ENCODE measurements at places on chromosomes 1 and 21. TPM values are rescaled to one million over a fixed set of nuclear protein-coding genes. Genes with fewer than 3 reads are reported as not detected.
A peak's percentile ranks its signal among the peaks of the same experiment; 100 is the strongest.

DNA sequence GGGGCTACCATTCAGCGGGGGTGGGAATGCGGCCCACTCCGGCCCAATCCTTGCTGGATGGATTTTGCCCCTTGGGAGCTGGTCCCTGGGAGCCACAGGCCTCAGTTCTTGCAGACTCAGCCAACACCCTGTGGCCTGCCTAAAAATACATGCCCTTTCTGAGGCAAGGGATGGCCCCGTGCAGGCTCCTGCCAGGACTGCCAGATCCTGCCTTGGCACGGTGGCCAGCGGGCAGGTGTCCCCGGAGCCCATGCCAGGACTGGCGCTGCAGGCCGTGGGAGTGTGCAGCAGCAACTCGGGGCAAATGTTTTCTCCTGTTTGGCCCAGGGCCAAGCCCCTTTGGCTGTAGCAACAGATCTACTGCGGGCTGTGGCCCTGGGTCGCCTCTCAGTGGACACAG, 1.6 kb upstream of the PANK4 start:
- no peaks in the 10 kb centered on the region for H3K27me3 ChIP-seq
- H3K36me3 ChIP-seq, result no peaks in the 10 kb centered on the region
- H3K27ac ChIP-seq, result no peak overlapping the region
- H3K4me1 ChIP-seq, result peaks cover 80% of the 10 kb centered on the region
- H3K4me3 ChIP-seq, result no peak overlapping the region

DNA sequence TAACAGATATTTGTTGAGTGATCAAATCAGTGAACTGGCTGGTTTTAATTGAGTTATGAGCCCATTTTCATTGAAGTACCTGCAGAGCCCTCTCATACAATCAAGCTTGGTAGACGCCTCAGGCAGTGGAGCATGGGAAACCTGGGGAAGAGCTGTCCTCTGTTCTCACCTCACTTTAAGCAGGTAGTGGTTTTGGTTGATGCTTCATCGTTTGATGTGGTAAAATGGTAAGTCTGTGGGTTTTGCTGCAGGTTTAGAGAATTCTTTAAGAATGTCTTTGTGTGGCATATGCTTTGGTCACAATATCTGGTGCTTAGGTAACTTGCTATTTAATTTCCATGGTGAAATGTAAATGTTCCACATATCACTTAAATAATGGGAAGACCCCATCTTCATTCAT, 10.0 kb downstream of the LAMC1 start:
- DNase-seq, result no peak
- no peak overlapping the region for H3K4me3 ChIP-seq
- H3K27ac ChIP-seq, result no peak overlapping the region
- peaks cover 7% of the 10 kb centered on the region for H3K36me3 ChIP-seq
- H3K4me1 ChIP-seq, result peaks cover 63% of the 10 kb centered on the region

DNA sequence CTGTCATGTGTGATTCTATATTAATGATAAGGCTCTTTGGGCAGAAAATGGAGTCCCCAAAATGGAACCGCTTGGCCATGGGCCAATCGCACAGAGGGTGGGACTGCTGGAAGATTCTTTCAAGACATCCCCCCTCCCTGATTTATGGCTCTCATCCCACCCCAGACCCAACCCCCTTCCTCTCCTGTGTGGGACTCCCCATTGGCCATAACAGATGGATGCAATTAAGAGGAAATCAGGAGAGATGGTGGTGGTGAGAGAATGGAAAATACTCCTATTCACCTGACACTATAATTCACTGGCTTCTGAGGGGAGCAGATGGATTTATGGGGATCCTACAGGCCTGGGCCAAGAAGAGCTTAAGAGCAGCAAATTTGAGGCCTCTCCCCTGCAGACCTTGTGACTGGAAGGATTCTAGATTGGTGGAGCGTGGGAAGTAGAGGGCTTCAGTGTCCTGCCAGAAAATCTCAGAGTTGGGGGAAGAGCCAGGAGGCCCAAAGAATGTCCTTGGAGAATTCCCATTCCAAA, 1.7 kb downstream of the IGFN1 start:
- H3K27me3 ChIP-seq, result no peaks in the 10 kb centered on the region
- H3K4me1 ChIP-seq, result no peaks in the 10 kb centered on the region
- DNase-seq, result peak; percentile 64
- H3K27ac ChIP-seq, result no peak overlapping the region
- H3K36me3 ChIP-seq, result no peaks in the 10 kb centered on the region

DNA sequence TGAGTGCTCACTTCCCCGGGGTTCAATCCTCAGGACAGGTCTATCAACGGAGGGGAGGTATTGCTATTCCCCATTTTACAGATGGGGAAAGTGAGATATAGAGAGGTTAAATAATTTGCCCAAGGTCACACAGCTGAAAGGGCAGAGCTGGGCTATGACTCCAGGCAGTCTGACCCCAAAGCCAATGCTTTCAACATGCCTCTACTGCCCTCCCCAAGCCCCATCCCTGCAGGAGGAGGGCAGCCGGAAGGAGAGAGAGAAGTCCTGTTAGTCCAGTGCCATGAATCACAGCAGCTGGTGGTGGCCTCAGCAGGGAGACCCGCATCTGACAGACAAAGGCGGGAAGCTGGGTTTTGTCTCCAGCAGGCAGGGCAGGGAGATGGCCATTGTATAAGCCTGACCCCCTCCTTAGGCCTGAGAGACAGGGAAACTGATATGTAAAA, 20.0 kb upstream of the CLIC4 start:
- no peaks in the 10 kb centered on the region for H3K27me3 ChIP-seq
- peaks cover 7% of the 10 kb centered on the region for H3K4me1 ChIP-seq
- no peaks in the 10 kb centered on the region for H3K36me3 ChIP-seq
- H3K4me3 ChIP-seq, result no peak overlapping the region
- H3K27ac ChIP-seq, result peak overlapping the region; percentile 82

DNA sequence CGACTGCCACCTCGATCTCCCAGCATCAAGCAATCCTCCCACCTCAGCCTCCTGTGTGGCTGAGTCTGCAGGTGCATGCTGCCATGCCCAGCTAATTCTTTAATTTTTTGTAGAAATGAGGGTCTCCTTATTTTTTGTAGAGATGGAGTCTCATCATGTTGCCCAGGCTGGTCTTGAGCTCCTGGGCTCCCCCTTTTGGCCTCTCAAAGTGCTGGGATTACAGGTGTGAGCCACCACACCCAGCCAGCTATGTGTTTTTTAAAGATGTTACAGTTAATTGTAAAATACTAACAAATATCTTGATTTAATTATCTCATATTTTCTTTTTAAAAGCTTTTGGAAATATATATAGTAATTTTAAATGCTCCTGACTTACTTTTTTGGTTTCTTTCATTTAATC, 181.3 kb upstream of the DMRTA2 start:
- H3K4me3 ChIP-seq, result no peak overlapping the region
- H3K27ac ChIP-seq, result no peak overlapping the region
- H3K27me3 ChIP-seq, result no peaks in the 10 kb centered on the region
- H3K4me1 ChIP-seq, result no peaks in the 10 kb centered on the region
- DNase-seq, result no peak

DNA sequence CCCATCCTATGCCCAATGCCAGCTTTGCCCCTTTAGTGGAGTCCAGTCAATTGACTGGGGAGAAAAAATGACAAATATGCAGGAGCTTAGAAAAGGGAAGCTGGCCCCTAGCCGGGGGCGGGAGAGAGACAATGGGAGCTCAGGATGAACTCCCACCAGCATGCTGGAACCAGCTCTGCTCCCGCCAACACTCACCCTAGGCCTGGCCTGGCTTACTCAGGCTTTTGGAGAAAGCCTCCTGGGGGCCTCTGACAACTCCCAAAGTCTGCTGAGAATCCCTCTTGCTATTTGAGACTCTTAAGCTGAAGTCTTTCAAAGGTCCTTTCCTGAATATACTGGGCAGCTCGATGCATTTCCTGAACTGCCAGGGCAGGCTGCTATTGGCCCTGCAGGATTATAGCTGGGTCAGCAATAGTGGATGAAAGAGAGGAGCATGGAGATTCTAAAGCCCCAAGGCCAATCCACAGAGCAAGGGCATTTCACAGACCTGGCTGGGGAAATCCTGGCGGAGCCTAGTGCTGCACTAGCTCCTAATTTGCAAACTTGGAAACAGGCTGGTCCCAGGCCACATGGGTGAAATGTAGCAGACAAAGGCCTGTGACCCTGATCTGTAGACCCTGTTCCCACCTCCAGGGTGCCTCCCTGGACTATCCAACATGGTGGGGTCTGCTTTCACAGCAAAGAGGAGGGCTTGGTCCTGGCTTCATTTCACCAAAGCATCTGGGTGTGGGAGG, 35.7 kb upstream of the CLSTN1 start:
- DNase-seq, result no peak
- no peak overlapping the region for H3K4me3 ChIP-seq
- no peaks in the 10 kb centered on the region for H3K27me3 ChIP-seq
- no peaks in the 10 kb centered on the region for H3K4me1 ChIP-seq
- peaks cover 50% of the 10 kb centered on the region for H3K36me3 ChIP-seq
- no peak overlapping the region for H3K27ac ChIP-seq

DNA sequence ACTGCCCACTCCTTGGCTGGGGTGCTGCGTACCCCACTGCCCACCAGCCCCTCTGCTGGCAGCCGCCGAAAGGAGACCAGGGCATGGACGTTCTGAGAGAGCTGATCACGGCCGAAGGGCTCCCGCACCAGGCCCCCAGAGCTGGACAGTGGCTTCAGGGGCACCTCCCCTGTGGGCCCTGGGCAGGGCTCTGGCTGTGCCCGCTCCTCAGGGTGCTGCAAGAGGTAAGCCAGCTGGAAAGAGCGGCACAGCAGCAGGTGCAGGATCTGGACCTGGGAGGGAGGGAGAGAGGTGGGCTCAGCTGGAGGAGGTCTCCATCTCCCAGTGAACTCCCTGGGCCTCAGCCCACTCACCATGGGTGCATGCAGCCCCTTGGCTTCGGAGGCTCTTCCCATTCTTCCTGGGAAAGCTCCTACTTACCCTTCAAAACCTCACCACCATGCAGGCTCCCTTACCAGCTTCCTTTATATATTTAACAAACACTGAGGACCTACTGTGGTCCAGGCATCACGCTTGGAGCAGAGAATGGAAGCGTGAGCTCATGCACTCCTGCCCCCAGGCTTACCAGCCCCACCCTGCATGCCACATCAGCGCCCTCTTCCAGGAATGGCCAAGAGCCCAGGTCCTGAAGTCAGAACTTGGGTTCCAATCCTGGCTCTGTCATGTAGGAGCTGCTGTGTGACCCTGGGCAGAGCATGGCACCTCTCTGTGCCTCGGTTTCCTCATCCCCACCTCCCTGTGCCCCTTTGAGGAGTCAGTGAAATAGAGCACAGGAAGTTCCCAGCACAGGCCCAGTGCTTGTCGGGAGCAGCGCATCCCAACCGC, 6.8 kb upstream of the KIF17 start:
- H3K4me1 ChIP-seq, result no peaks in the 10 kb centered on the region
- H3K36me3 ChIP-seq, result no peaks in the 10 kb centered on the region
- H3K4me3 ChIP-seq, result no peak overlapping the region
- no peak overlapping the region for H3K27ac ChIP-seq
- H3K27me3 ChIP-seq, result no peaks in the 10 kb centered on the region

DNA sequence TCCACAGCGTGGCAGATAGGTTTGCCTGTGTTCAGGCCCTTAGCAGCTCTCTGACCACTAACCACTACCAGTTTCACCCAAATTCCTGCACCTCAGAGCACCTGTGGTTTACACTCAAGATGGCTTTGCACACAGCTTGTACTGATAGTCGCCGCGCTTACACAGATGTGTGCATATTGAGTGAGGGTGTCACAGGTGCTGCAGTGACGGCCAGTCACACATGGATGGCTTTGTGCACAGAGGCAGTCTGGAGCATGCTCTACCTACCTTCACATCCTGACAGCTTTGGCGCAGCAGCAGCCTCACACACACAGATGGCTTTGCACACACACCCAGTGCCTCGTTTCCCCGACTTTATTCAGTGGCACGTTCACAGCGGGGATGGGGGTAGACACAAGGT, 7.5 kb downstream of the DMAP1 start:
- H3K27me3 ChIP-seq, result no peaks in the 10 kb centered on the region
- peaks cover 13% of the 10 kb centered on the region for H3K4me1 ChIP-seq
- peaks cover 33% of the 10 kb centered on the region for H3K36me3 ChIP-seq
- DNase-seq, result no peak
- H3K27ac ChIP-seq, result no peak overlapping the region
- no peak overlapping the region for H3K4me3 ChIP-seq

GRCh38 chr21:33977721-33978369, 62.2 kb upstream of the ATP5PO start:
- H3K4me3 ChIP-seq, result no peak overlapping the region
- no peaks in the 10 kb centered on the region for H3K27me3 ChIP-seq
- no peak overlapping the region for H3K27ac ChIP-seq
- DNase-seq, result no peak
- no peaks in the 10 kb centered on the region for H3K36me3 ChIP-seq

GRCh38 chr21:28781602-28782276, 210.9 kb downstream of the LTN1 start:
- no peak overlapping the region for H3K4me3 ChIP-seq
- no peaks in the 10 kb centered on the region for H3K27me3 ChIP-seq
- no peak overlapping the region for H3K27ac ChIP-seq
- H3K36me3 ChIP-seq, result peaks cover 5% of the 10 kb centered on the region

DNA sequence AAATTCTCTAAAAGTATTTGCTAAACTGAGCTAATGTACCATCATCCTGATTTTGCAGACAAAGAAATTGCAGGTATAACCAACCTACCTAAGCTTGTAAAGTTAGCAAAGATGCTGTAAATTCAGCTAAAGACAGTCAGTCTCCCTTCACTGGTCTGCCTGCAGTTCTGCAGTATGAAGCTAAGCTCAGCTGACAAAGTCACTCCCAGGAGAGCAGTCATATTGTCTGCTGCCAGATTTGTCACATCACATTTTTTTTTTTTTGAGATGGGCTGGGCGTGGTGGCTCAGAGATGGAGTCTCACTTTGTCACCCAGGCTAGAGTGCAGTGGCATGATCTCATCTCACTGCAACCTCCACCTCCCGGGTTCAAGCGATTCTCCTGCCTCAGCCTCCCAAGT, 8.9 kb upstream of the CMPK1 start:
- H3K4me3 ChIP-seq, result no peak overlapping the region
- no peak for DNase-seq
- peak overlapping the region; percentile 54 for H3K27ac ChIP-seq
- H3K36me3 ChIP-seq, result no peaks in the 10 kb centered on the region
- no peaks in the 10 kb centered on the region for H3K27me3 ChIP-seq
- H3K4me1 ChIP-seq, result peaks cover 5% of the 10 kb centered on the region

DNA sequence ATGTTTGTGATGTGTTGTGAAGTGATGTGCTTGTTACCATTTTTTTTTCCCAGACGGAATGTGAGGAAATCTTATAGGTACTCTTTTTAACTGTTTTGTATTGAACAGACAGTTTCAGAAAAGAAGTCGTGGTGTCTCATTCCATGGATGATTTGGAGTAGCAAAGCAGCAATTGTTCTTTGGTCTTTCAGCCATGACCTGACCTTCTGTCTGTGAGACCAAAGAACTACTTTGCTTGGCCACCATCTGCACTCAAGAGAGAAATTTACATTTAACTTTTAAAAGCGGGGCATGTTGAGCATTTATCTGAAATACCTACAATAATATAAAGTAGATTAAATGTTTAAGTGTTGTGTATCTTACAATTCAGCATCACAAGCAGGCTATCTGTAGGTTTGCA, 90.2 kb downstream of the SDCCAG8 start:
- peaks cover 30% of the 10 kb centered on the region for H3K36me3 ChIP-seq
- peaks cover 10% of the 10 kb centered on the region for H3K4me1 ChIP-seq
- H3K27ac ChIP-seq, result no peak overlapping the region

TACSTD2 gene
- 36.7 TPM for polyA plus RNA-seq

All from stomach (tissue), 19 donors.